HT1080 (cell line): ENCODE measurements at places on chromosomes 1 and 21.
A peak's percentile ranks its signal among the peaks of the same experiment; 100 is the strongest.

DNA sequence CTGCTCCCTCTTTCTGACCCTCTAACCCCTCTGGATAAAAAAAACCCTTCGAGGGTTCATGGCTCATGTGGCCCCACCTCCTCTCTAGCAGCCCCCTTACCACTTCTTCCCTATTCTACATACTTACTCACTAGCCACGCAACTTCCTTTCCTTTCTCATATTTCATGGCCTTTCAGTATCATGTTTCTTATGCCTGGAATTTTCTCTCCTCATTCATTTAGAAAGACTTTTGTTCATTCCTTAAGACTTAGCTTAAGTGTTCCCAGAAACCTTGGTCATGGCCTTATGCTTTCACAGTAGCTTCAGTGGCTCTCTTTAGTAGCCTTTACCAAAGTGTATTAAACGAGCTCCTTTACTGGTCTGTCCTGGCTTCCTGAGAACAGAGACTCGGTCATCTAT, 6.1 kb downstream of the ACP6 start:
- DNase-seq: peak; percentile 75

DNA sequence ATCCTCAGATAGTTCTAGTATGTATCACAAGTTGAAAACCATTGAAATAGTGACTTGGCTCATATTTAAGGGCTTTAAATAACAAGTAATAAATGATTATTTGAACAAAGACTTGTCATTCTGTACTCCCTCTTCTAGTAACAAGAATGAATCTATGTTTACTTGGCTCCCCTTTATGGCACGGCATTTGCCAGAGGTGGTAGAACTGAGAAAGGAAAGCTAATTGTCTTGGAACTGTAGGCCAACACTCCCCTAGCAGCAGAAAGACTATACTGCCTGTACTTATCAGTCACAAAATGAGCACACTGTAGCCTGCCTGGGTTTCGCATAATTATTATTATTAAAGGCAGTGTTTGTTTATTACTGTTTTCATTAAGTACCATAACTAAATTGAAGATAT, 29.6 kb upstream of the SMYD2 start:
- no peak for DNase-seq

DNA sequence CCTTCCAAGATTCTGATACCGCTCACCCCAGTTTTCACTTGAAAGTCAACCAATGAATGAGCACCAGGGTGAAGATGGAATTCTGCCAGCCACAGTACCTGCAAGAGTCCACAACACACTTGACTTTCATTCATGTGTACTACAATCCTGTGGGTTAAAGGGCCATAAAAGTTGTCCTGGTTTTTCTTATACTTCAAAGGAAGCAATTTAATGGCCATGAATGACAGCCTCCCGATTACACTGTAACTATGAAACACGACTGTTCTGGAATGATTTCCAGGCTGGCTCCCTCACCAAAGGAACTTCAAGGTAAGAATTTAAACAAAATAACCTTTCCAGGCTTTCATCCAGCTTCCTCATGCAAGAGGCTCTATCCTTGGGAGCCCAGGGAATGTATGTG, 502.8 kb downstream of the SMYD3 start:
- DNase-seq: no peak

- no peak for DNase-seq
Measured at GRCh38 chr1:7104339-7104738, 319.1 kb downstream of the CAMTA1 start.
